ENCODE measurements at places on chromosomes 1 and 21.

GRCh38 chr1:20385630-20386029 lies 95.0 kb downstream of the VWA5B1 start:
- no peak for DNase-seq

DNA sequence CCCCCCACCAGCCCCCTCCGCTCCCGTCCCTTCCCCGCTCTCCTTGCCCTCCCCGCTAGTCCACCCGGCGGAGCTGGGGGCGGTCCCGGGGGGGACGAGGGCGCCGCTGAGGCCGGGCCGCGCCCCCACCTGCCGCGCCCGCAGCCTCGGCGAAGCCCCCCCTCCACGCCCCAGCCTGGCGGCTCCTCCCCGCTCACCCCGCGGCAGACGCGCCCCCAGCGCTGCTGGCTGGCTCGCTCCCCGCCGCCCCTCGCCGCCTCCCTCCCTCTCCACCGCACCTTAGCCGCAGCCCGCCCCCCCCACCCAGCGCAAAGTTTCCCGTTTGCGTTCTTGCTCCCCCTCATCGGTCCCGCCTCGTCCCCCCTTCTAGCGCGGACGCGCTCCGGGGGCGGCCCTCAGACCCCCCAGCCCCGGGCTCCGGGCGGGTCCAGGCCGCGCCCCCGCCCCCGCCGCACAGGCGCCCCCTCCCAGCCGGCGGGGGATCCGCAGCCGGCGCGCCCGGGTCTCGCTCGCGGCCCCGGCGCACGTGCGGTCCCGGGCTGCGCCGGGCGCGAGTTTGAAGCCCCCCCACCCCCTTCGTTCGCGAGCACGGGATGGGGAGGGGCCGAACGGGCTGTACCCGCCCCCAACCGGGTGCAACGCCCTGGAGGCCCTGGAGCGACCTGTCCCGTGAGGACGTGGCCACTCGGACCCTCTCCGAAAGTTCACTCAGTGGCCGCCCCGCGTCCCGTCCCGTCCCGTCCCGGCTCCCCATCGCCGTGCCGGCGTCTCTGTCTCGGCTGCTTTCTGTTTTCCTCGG lies 623 bp downstream of the PTPRF start:
- DNase-seq = peak; percentile 21

DNA sequence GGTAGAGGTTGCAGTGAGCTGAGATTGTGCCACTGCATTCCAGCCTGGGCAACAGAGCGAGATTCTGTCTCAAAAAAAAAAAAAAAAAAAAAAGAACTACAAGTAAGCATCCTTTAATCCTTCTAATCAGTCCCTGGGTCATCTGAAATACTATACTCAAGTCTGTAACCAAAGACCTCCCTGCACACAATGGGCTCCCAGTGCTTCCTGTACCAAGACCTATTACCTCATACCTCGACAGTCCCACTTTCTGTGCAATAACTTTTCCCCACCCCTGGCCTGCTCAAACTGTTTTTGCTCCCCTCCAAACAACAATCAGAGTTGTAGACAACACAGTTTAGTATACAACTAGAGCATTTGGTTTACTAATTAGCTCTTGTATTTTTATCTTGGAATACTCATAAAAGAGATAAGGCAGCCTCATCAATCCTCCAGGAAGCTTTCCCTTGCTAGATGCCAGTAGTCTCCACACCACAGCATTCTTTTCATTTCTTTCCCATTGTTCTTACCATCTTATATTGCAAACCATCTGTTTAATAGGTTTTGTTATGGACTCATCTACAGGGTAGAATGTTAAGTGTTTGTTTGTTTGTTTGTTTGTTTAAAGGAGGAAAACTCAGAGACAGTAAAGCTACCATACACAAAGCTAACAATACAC lies 19.2 kb upstream of the RLF start:
- no peak for DNase-seq

- no peak for DNase-seq
Measured at GRCh38 chr1:246794828-246795671, 70.8 kb downstream of the SCCPDH start.

GRCh38 chr1:116420417-116421200 lies 47.6 kb downstream of the ATP1A1 start:
- DNase-seq = no peak

DNA sequence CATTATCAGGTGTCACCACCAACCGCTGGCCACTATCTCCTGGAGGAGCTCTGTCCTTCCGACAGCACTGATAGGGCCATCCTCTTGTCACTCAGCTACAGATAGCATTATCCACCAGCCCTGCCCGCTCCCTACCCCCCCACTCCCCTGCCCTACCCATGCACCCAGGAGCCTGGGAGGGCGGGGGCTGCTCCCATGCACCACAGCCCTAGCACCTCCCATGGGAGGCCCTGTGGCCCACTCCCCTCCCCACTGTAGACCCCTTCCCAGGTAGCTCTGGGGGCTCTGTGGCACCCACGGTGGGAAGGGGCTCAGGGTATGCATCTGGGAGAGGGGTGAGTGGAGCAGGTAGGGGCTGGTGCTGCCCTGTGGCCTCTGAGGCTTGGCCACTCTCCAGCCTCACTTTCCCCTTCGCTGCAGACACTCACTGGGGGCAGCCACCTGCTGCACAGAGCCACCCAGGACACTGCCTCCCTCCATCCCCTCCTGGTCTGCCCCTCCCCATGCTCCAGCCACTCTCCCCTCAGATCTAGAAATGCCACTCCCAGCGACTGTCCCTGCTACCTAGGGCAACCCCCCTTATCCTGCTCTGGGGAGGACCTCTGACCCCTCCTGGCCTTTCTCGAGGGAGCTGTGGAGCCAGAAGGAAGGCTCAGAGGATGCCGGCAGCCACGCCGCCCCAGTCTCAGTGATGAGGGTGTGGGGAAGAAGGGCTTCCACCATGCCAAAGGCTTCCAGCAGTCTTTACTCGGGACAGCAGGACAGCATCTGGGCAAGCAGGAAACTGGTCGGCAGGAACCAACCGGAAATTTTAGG lies 58.5 kb downstream of the WNT9A start:
- DNase-seq = no peak

DNA sequence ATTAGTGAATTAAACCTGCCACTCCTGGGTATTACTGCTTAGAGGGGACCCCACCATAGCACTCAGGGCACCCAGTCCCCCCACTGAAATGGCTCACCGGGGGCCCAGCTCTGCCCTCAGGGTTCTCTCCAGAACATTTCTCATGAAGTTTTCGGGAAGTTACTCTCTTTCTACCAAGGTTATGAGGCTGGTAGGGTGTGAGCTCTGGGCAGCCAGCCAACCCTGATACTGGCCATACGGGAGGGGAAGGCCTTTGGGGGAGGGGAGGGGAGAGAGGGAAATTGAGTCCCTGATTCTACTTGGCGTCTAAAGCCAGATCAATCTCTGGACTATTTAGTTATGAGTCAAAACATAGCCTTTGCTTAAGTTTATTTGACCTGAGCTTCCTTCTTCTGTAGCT lies 12.9 kb upstream of the PDE9A start:
- no peak for DNase-seq

DNA sequence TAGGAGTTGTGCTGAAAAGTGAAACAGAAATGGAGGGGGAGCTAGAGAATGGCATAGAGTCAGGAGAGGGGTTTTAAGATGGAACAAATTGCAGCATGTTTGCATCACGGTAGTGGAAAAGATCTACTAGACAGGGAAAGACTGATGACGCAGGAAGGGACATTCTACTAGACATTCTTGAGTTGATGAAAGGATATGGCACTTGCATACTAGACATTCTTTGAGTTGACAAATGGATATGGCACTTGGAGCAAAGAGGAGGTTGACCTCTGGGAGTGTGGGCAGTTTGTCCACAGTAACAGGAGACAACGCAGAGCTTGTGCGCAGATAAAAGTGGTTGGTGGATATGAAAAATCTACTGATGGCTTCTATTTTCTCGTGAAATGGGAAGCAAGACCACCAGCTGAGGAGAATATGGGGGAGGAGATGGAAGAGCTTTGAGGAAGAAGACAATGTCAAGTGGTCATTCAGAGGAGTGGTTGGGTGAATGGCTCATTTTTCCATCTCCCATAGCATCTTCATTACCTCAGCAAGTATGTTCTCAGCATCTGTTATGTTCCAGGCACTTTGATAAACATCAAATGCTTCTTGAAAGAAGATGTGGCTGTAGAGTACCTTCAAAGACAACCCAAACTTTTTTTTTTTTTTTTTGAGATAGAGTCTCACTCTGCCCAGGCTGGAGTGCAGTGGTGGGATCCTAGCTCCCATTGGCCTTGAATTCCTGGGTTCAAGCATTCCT lies 2.4 kb upstream of the CTPS1 start:
- DNase-seq = no peak

DNA sequence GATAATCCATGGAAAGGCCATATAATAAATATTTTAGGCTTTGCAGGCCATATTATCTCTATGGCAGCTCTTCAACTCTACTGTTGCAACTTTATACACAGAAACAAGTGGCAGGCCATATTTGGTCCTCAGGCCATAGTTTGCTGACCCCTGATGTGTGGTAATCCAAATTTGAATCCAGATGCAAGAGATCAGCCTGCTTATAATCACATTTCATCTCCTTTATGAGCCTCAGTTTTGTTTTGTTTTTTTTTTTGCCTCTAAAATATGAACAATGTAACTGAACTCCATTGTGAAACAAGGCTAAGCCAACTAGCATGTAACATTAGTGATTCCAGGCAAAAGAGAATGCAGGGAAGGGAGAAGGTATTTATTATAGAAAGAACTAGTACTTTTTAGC lies 81.6 kb downstream of the PRKAA2 start:
- DNase-seq = no peak

- no peak for DNase-seq
Measured at GRCh38 chr1:113438505-113439276, 48.4 kb downstream of the MAGI3 start.

DNA sequence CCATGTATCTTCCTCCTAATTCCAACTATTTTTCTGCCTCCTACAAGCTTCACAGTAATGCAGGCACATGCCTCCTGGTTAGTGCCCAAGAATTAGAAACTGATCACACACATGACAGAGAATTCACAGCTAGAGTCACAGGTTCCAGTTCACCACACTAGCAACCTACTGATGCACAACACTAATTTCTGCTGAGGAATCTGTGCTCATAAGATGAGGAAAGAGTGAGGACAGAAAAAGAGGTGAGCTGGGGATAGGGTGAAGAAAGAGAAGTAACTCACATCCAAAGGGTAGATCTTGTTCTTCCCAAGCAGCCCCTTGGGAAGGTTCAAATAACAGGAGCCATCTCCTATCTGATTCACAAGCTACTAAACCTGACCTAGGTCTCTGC lies 61.3 kb downstream of the PUM1 start:
- no peak for DNase-seq

GRCh38 chr1:89476072-89476471 lies 48.6 kb upstream of the LRRC8B start:
- no peak for DNase-seq

- DNase-seq = no peak
Measured at GRCh38 chr1:173530795-173531693, 53.9 kb downstream of the PRDX6 start.

GRCh38 chr1:49293016-49293415 lies 516.3 kb upstream of the BEND5 start:
- DNase-seq = peak; percentile 3

GRCh38 chr21:36703626-36704280 lies 4.8 kb downstream of the SIM2 start:
- no peak for DNase-seq

DNA sequence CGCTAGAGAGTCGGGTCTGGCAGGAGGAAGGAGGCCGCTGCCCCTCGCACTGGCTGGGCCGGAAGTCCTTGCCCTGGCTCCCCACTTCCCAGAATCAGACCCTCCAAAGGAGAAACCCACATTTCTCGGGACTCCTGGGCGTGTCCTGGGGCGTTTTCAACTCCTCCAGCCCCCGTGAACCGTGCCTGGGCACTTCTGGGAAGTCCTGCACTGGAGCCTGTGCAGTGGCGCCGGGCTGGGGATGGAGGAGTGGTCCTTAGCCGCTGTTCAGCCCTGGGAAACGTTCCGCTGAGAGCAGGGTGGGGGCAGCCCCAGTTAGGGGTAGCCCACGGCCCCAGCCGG lies 3.0 kb downstream of the IGSF21 start:
- no peak for DNase-seq

GRCh38 chr1:18560692-18561091 lies 70.0 kb upstream of the PAX7 start:
- no peak for DNase-seq

DNA sequence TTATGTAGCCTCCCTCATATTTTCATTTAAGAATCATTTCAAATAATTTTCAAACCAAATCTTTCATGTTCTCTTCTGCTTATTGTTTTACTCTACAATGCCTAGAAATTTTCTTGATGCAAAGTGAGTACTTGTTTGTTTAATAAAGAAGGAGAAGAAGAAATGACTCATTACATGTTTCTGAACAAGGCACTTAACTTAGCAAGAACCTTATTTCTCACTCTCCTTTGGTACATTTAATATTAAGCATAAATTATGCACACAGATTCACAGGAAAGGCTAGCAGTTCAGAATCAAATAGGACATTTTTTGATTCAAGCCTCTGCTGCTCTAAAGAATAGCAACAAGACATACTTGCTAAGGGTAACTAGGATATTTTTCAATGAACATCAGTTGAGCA lies 9.1 kb downstream of the SCYL3 start:
- no peak for DNase-seq

GRCh38 chr1:197320991-197321531 lies 53.0 kb downstream of the CRB1 start:
- DNase-seq = peak; percentile 77

DNA sequence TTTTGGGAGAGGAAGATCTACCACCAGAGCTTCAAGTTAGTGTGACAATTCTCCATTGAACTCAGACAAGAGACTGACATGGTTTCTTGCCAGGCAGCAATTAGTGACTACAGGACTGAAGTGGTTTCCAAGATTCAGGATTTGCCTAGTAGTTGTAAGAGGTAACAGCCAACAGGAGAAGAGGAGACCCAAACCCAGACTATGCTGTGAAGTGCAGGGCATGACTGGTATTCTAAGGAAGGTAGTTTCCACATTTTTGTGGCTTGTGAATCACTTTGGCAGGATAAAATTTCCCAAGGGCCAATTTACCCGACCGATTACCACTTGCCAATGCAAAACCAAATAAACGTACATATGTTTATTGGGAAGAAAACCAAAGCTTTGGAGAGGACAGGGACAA lies 14.7 kb upstream of the RAP1A start:
- DNase-seq = no peak

DNA sequence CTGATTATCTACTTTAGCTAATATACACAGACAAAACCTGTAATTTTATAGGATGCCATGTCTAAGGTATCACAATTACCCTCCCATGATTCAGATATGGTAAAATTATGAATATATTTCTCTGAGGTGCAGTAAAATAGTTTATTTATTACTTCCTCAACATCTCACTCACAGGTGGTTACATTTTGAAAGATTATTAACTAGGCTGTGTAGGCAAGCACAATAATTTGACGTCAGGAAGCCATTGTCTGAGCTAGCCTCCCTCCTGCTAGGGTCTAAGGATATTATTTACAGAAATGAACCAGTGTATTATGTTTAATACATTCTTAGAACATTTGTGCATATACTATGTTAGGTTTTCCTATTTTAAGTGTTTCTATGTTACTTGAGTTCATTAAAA lies 69.9 kb upstream of the ADGRL2 start:
- no peak for DNase-seq

- no peak for DNase-seq
Measured at GRCh38 chr1:173297798-173298391, 90.8 kb upstream of the TNFSF4 start.

GRCh38 chr1:152001631-152002584 lies 8.2 kb upstream of the S100A10 start:
- peak; percentile 73 for DNase-seq

- DNase-seq = no peak
Measured at GRCh38 chr1:33078030-33078591, 2.8 kb upstream of the AZIN2 start.

GRCh38 chr21:31873696-31874599 lies 1.1 kb downstream of the HUNK start:
- no peak for DNase-seq

- DNase-seq = no peak
Measured at GRCh38 chr21:33205476-33205875, 24.3 kb upstream of the IFNAR2 start.

- no peak for DNase-seq
Measured at GRCh38 chr1:11930571-11931445, 3.7 kb upstream of the PLOD1 start.
